ENCODE measurements at places on chromosomes 12 and 14. TPM values are rescaled to one million over a fixed set of nuclear protein-coding genes. Genes with fewer than 3 reads are reported as not detected.
A peak's percentile ranks its signal among the peaks of the same experiment; 100 is the strongest.

ZBTB42 gene
- 7.6 TPM for total RNA-seq

DNA sequence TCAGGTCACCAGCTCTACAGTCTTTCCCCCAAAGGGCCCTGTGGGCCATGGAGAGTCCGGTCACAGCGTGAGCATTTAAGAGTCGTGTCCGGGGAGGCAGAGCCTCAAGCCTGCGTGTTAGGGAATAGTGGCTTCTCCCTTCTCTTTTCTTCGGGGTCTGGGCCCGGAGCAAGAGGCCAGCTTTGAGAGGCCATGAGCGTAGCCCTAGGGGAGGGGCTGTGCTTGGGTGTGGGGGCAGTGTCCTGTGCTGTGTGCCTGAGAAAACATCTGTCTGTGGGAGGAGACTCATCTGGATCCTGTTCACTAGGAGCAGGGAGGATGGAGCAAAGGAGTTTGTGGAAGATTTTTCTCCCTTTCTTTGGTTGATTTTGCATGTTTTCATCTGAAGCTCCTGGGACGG, 5.3 kb downstream of the LRP1-AS start:
- no peak for DNase-seq

PGF gene
- 0.35 TPM for total RNA-seq

KLRC4 gene
- total RNA-seq: not detected

GRCh38 chr12:11855983-11856374, 206.5 kb downstream of the ETV6 start:
- DNase-seq: peak; percentile 79

DNA sequence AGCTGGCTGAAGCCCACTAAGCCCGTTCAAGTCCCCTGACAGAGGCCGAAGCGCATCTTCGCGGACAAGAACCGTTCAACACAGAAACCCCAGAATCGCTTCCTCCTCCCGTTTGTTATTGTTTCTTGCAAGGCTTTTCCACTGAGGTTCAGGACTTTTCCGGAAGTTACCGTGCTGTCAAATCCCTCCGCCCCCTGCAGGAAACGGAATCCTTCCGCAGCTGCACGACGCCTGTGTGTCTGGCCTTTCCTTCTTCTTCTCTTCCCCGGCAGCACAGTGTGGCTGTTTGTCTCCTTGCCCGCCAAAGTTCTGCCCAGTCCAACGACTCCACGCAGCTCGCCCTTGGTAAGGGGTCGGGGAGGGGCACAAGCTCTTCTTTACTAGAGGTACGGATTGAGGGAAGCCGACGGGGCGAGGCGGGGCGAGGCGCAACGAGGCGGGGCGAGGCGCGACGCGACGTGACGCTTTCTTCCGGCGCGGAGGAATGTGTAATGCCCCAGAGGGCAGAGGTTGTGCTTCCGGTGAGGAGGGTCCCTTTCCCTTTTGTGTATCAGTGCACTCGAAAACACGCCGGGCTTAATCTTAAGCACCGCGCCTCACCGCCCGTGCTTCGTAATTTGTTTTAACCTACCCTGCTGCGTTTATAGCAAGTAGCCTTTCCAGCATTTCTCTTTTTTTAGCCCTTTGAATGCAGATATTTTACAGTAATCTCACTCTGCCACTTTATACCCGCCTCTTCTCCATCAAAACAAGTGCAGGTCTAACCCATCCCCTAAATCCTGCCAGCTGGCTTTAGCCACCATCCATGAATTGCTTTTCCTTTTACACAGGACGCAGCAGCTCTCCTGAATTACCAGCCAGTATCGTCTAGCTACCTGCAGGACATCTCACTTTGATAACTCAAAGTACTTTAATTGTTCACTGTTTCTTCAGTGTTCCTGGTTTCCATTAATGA, at the start of gene KDM5A:
TSS of gene KDM5A (minus strand) at position 179 of the 955 bp plus-strand sequence. CDS start 229 bp downstream, outside the sequence.
- peak; percentile 83 for DNase-seq

- no peak for DNase-seq
Measured at GRCh38 chr14:73714656-73715081, 485 bp upstream of the PNMA1 start.

Measured in renal cortical epithelial cell (primary cell).